ENCODE measurements at places on chromosomes 1 and 21.

- no peak for DNase-seq
Observed at GRCh38 chr1:233406994-233407631, 79.6 kb downstream of the MAP3K21 start.

DNA sequence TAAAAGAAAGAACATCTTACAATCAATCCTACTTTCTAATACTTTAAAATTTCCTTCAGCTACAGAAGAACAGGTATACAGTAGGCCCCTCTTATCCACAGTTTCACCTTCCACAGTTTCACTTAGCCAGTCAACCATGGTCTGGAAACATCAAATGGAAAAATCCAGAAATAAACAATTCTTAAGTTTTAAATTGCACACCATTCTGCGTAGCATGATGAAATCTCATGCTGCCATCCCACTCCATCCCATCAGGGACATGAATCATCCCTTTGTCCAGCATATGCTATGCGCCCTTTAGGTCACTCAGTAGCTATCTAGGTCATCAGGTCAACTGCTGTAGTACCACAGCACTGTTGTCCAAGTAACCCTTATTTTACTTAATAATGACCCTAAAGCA lies 67.7 kb downstream of the HSF2BP start:
- no peak for DNase-seq

DNA sequence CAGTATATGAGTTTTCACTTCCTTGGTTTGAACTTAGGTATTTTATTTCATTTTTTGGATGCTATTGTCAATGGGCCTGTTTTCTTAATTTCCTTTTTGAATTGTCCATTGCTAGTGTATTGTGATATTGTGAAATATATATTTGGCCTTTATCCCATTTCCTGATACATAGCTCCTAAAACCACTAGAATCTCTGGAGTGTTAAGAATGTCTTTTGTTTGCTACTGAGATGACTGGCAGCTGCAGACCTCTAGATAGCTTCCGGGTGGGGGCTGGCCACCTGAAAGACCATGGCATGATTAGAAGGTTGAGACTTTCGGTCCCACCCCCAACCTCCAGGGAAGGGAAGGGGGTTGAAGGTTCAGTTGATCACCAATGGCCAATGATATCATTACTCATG lies 245.4 kb downstream of the KCNJ6 start:
- no peak for DNase-seq

DNA sequence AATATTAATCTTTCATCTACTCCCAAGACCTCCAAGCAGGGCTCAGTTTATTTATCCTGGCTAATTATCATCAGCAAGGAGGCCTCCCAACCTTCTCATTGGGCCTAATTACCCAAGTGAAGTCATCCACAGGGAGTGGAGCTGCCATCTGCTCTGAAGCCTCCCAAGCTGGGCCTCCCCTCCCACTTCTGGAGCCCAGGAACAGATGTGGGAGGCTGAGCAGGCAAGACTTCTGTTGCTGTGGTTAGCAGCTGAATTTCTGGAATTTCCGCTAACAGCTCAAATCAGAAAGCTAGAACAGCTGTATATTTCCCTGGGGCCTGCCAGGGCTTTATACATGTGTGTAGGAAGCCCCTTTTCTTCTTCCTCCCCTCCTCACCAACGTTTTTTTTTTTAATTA lies 127.5 kb downstream of the UCK2 start:
- no peak for DNase-seq

DNA sequence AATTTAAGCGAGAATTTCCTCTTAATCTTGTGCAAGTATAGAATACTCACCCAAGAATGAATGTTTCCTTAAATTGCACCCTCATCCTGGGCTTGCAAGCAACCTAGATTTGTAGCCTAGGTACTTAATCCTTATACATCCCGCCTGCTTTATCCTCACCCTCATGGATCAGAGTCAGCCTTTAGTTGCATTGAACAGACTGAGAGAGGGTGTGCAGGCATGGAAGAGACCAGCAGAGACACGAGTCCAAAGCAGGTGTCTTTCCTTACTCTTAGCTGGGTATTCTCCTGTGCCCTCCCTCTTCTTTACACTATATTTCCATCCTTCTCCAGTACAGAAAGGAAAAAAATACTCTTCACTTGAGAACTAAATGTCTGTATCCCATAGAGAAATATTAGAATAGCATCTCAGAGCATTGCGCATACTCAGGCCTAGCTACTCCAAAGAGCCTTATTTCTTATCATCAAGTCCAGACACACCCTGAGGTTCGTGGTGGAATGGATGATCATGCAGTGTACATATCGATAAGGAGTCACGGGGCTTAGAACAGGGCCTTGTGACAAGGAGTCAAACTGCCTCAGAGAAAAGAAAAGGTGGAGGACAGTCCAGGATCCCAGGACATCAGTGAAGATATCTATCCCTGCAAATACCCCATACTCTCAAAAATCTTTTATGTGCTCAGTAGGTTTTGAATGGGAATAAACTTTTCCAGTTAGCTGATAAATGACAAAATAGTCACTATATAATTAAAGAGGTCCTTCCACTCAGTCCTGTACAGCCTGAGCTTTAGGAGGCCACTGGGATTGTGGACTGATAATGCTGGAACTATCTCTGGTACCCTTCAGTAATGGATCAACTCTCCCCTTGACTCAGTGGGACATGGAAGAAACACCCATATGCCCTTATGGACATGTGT lies 297.9 kb downstream of the GRIK1 start:
- DNase-seq, result no peak

GRCh38 chr1:213389061-213389581 lies 338.1 kb downstream of the RPS6KC1 start:
- DNase-seq, result no peak

- no peak for DNase-seq
Observed at GRCh38 chr1:38571726-38572125, 287.8 kb downstream of the RRAGC start.

- no peak for DNase-seq
Observed at GRCh38 chr1:87753366-87753765, 424.7 kb downstream of the LMO4 start.

GRCh38 chr1:100627054-100627716 lies 89.2 kb downstream of the GPR88 start:
- DNase-seq, result no peak

DNA sequence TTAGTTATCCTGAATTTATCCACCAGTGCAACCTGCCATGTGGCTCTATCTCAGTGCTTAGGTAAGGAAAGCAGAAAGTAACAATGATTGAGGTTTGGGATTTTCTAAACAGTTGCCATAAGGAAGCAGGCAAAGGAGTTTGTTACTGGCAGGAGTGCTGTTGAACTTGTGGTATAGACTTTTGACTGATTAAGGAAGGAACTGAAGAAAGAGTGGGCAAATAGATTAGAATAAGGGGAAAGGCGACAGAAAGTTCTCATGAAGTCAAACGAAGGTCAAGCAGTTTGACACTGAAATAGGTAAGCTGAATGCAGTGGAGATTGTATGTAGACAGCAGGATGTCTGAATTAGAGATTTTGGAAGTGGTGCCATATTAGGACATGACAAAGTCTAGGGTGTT lies 24.2 kb upstream of the CR2 start:
- no peak for DNase-seq
